ENCODE measurements at places on chromosomes 13 and 19.

DNA sequence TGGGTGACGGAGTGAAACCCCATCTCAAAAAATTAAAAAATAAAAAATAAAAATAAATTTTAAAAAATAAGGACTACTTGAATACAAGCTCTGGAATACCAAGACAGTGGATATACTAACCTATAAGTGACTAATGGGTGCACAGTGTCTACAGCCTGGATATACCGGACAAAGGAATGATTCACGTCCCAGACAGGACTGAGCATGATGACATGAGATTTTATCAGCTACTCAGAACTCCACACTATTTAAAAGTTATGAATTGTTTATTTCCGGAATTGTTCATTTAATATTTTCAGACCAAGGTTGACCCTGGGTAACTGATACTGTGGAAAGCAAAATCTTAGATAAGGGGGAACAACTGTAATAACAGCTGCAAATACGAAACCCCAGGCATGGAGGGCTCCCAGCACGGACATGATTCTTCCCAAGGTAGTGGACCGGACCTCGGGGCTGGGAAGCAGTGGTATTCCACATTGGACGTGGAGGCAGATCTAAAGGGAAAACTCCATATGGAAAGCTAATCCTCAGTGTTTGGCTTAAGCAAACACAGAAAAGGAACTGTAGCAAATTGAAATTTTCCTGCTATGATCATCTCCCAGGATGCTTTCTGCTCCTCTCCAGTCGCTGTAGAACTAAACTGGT is 102.6 kb upstream of the TSHZ3 start:
- no peak for DNase-seq

- no peak for DNase-seq
These were observed 34.0 kb upstream of the HOMER3 start for GRCh38 chr19:18975011-18975410.

- no peak for DNase-seq
These were observed 7.8 kb downstream of the ABCA7 start for GRCh38 chr19:1047696-1048147.

DNA sequence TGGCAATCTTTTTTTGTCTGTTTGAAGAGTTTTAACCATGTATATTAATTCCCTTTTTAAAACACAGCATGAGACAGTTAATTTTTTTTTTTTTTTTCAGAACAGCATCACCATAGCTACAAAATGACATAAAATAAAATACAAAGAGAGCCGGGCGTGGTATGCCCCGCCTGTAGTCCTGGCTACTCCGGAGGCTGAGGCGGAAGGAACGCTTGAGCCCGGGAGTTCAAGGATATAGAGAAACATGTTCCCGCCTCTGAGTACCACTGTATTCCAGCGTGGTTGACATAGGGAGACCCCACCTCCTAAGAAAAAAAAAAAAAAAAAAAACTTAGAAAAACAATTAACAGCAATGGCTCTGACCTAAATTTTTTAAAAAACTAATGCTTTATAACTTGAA is 10.0 kb upstream of the INSR start:
- no peak for DNase-seq

DNA sequence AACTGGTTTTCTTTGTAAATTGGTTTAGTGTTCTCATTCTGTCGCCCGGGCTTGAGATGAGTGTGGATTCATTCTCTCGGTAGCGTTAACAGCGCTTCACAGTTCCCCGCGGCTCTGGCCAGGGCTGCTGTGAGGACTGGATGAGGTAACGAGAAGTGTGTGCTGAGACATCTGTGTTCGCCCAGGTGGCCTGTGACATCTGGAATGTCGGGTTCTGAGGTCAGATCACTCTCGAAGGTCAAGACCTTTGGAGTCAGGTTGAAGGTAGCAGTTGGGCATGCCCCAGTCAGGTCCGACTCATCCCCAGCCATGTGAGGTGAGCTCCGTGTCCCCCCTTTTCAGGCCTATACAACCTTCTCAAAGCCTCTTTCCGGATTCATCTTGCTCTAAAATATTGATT is 13.4 kb upstream of the TUBGCP3 start:
- no peak for DNase-seq

DNA sequence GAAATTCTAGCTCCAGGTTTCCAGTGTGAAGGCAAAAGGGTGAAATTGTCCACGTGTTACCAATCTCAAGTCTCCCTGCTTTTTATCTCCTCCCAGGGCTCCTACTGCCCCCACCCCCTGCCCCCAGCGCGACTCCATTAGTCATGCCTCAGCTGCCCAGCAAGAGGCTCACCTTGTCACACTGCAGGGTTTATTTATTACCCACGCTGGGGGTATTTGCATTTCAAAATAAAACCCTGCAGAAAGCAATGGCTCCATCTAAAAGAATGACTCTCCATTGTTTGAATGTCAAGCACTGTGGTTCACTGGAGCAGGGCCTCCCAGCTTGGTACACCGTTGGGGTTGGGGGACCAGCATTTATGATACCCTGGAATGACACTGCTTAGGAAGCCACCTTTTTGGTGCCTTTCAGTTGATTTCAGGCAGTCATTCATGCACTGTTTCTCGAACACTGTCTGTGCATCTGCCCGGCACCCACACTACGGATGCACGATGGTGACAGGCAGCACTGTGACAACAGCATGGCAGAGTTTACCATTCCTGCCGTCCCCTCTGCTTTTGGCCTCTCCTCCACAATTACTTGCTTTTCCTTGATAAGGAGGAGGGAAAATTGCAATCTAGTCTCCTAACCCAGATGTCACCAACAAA is 9.9 kb upstream of the POP4 start:
- DNase-seq: no peak

All from neural progenitor cell (in vitro differentiated cells).